ENCODE measurements at places on chromosomes 11 and 22.

GRCh38 chr22:37734964-37735451 is 38.2 kb downstream of the TRIOBP start:
- DNase-seq: peak; percentile 36

GRCh38 chr11:35304900-35305460 is 114.4 kb downstream of the SLC1A2 start:
- DNase-seq: peak; percentile 16

GRCh38 chr22:38204784-38205183 is 3.0 kb downstream of the MAFF start:
- DNase-seq: no peak

DNA sequence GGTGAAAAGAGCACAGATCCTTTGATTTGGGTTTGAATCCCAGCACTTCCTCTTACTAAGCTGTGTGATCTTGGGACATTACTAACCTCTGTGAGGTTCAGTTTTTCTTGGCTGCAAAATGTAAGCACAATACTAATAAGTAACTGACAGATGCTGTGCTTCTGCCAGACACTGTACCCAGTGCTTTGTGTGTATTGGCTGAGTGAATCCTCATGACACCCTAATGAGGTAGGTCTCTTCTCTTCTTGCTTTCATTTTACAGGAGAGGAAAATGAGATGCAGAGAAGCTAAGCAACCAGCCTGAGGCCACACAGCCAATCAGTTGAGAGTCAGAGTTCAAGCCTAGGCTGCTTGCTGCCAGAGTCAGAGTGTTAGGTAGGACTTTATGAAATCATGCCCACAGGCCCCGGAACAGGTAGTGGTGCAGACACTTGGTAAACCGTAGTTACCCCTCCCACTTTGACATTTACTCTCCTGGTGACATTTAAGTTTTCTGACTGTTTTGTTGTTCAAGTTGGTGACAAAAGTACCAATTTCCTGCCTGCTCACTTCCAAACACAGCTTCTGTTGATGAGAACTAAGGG is 21.2 kb downstream of the PTPRJ start:
- DNase-seq: peak; percentile 49

DNA sequence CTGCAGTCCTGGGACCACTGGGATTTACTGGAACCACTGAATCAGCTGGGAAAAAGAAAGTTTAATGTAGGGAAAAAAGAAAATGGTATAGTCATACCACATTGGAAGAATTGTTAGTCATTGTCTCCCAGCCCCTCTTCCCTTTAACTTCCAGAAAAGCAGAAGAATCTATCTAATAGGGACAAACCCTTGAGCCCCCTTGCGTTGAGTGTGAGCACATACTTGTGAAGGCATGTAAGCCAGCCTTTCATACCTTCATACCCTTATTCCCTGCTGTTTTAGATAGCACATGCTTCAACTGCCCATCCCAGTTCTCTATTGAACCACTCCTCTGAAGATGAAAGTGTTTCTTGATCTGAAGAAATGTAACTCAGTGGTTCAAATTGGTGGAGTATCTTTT is 6.6 kb downstream of the TREH start:
- DNase-seq: no peak

Data from A172 (cell line).